Suprapubic skin (tissue), 4 donors: ENCODE measurements at places on chromosomes 2 and 18. TPM values are rescaled to one million over a fixed set of nuclear protein-coding genes. Genes with fewer than 3 reads are reported as not detected.

Gene PRLH
- total RNA-seq = not detected

Gene ADGRF3
- total RNA-seq = 0.48 TPM

Gene KIF1A
- total RNA-seq = 2.9 TPM

Gene ATG4B
- total RNA-seq = 173 TPM
